NCI-H2081 treated with DMSO at 0.1 percent for 48 hours (cell line): ENCODE measurements at places on chromosomes 3 and 15.

- DNase-seq = no peak
These were observed 25.9 kb downstream of the EPHB1 start for GRCh38 chr3:134820994-134821393.

DNA sequence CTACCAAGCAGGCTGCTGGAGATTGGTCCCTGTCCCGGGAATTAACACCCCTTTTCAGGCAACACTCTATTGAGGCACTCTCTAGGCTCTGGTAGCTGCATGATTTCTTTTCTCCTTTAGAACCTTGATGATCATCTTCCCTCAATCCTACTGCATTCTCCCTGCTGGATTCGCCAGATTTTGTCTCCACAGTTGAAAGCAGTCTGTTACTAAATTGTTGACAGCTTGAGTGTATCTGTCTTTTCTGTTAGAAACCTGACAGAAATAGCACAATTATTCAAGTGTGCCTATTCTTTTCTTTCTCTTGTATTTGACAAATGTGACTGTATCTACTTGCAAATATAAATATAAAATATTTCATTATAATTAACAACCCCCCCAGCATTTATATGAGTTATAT lies 830.8 kb upstream of the CADM2 start:
- no peak for DNase-seq

DNA sequence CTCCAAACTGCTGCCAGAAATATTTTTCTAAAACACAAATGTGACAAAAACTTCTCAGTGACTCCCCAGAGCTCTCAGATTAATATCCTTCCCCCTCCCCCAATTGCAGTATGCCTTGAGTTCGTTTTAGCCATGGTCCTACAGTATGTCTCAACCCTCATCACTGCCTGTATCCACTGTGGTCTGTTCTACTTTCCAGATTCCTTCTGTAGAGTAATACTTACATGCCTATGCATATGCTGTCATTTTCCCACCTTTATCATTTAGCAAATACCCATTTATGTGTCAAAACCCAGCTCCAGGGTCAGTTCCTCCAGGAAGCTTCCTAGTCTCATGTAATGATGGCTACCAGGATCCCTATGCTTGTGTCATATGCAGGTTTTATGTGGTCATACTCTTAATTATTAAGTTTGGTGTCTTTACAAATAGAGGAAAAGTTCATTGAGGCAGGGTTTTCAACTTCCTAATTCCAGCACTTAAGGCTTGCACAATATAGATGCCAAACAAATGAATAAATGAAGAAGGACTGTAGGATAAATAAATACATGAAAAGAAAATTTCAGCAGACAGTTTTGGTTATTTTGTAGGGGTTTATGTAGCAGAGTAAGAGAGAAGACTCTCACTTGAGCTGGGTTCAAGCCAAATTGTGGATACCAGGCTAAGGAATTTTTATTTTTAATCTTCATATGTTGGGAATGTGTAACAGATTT lies 170.8 kb downstream of the ALCAM start:
- no peak for DNase-seq

DNA sequence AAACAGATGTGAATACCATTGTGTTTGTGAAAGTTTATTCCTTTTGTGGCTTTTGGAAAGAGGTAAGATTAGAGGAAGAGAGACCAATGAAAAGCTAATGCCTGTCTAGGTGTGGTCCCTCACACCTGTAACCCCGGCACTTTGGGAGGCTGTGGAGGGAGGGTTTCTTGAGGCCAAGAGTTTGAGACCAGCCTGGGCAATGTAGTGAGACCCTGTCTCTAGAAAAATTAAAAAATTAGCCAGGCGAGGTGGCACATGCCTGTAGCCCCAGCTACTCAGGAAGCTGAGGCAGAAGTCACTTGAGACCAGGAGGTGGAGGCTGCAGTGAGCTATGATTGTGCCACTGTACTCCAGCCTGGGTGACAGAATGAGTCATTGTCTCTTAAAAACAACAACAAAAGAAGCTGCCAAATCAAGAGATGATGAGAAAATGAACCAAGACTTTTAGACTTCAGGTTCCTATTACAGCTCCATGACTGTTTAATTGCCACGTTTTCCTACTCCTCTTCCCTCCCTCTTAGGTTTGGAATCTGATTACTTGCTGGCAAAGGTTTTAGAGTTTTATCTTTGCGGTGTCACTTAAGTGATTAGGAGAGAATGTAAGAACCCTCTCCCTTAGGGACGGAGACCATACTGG lies 68.7 kb downstream of the CGNL1 start:
- no peak for DNase-seq

DNA sequence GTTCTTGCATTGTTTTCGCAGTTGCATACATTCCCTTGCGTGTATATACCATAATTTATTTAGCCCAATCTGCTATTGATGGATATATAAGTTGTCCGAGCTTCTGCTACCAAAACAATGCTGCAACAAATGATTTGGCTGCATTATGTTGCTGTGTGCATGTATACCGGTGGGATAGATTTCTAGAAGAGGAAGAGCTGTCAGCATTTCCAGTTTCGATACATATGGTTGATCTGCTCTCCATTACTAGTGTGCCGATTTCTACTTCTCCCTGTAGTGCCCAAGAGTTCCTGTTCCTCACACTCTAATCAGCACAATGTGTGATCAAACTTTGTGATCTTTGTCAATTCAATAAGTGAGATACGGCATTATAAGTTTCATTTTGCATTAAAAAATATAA lies 92.8 kb upstream of the NMNAT3 start:
- no peak for DNase-seq

DNA sequence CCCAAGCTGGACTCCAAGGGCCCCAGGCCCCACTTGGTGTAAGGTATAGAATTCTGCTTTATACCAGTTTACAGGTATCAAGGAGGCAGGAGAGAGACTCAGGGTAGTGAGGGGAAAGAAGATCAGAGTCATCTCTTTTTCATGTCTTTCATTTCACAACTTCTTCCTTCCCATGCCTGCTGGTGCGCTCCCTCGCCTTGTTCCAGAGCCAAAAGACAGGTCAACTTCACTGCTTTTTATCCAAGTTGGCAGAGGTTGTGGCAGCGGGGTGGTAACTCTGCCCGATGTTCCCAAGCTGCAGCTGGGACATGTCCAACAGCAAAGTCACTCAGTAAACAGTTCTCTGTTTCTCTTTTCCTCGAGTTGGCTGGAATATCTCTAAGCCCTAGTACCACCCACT lies 86.3 kb upstream of the TCF12 start:
- DNase-seq = no peak

DNA sequence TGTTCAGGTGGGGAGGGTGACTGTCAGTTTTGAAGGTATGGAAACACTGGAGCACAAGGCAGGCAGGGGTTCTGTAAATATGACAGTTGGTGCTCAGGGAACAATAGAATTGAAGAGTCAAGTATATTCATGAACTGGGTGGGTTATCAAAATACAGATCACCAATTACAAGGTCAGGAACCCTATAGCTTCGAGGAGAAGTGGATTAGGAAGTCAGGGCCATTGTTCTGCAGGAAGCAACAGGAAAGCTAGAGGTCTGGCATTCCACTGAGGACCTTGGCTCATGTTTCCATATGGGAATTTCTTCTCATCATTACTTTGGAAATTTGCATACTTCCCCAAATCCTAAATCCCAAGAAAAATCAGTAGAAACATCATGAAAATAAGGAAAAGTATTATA lies 125.9 kb downstream of the MYRIP start:
- no peak for DNase-seq

GRCh38 chr3:184361532-184361931 lies at the start of the genes CLCN2 and POLR2H:
TSS of gene CLCN2 (minus strand) at chr3:184361605. CDS start at chr3:184361479, 126 bp downstream.
TSS of gene POLR2H (plus strand) at chr3:184361710. CDS start at chr3:184363493, 1,783 bp downstream.
- no peak for DNase-seq

GRCh38 chr3:113499081-113499480 lies 15.9 kb downstream of the SPICE1 start:
- DNase-seq = no peak
